Fibroblast of upper back skin (primary cell): ENCODE measurements at places on chromosomes 6 and 20.

- DNase-seq = no peak
Observed at GRCh38 chr6:101348816-101349215, 44.7 kb upstream of the GRIK2 start.

- DNase-seq = no peak
Observed at GRCh38 chr20:10496465-10496864, 61.4 kb downstream of the SLX4IP start.

- DNase-seq = no peak
Observed at GRCh38 chr6:14640631-14641030, 523.1 kb downstream of the CD83 start.

DNA sequence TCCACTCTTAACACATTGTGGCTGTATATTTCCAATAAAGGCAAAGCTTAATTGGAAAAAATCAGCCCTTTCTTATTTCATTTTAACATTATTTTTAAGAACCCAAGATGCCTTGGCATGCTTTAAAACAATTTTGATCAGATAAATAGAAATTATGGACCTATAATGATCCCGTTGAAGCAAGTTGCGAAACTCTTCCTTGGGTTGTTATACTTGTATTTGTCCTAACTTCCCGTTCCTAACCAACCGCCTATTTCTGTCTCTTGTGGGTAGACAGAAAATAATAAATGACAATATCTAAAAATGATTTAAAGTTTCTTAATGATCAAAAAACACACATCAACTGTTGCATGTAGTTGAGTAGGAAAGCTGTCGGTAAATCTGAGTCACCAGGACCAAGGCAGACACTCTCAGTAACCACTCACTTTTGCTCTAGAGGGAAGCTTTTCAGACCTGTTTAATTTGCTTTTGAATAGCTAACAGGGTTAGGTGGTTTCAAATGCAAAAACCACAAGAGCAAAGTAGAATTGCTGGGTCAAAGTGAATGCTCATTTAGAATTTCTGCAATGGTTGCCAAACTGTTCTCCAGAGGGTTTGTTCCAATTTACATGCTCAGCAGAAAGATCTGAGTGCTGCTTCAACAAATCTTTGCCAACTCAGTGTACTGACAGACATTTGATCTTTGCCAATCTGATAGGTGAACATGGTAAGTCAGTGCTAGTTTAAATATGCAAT lies 34.2 kb upstream of the KCNK5 start:
- DNase-seq = no peak

- DNase-seq = no peak
Observed at GRCh38 chr6:34855463-34855862, 32.4 kb downstream of the TAF11 start.

- no peak for DNase-seq
Observed at GRCh38 chr6:99189823-99190721, 159.4 kb downstream of the FAXC start.
